ENCODE measurements at places on chromosomes 12 and 14.

GRCh38 chr14:70811578-70811977 is 2.3 kb upstream of the MAP3K9 start:
- no peak for DNase-seq
- H3K27me3 ChIP-seq: no peaks in the 10 kb centered on the region
- H3K4me3 ChIP-seq: no peak overlapping the region
- no peak overlapping the region for H3K27ac ChIP-seq

- DNase-seq: no peak
- H3K4me1 ChIP-seq: peaks cover 12% of the 10 kb centered on the region
- no peaks in the 10 kb centered on the region for H3K27me3 ChIP-seq
- no peak overlapping the region for H3K27ac ChIP-seq
- peaks cover 6% of the 10 kb centered on the region for H3K36me3 ChIP-seq
Observed at GRCh38 chr14:89406941-89407340, 10.1 kb downstream of the FOXN3 start.

- H3K36me3 ChIP-seq: no peaks in the 10 kb centered on the region
- no peak overlapping the region for H3K4me3 ChIP-seq
Observed at GRCh38 chr14:105030836-105031396, 10.0 kb upstream of the CDCA4 start.

DNA sequence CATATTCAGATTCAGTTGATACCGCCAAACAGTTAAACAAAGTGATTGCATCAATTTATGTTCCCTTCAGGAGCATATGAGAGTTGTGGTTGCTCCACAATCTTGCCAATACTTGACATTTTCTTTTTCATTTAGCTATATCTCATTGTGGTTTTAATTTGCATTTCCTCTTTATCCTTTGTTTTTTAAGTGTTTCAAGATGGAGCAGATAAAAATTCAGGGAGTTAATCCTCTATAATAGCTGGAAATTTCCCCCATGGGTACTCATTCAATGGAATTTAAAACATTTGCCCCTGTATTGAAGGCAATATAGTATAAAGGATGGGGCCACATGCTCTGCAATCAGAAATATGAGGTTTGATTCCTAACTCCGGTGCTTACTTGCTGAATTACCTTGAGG is 1.1 kb upstream of the EXD2 start:
- no peak for DNase-seq
- H3K27me3 ChIP-seq: no peaks in the 10 kb centered on the region
- H3K4me1 ChIP-seq: peaks cover 6% of the 10 kb centered on the region
- H3K36me3 ChIP-seq: no peaks in the 10 kb centered on the region

DNA sequence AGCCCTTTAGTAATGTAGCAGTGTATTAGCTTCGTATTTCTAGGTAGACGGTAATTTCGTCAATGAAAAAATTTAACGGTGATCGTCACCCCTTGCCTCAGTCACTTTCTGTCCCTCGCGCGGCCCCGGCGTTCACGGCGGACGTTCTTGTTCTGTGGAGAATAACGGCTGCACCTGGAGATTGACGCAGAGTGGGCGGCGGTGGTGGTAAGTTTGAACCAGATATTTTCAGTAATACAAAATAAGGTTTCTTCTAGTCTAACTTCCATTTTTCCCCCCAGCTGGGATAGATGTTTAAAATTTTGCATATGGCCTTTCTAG is 341 bp downstream of the ZNF10 start:
- no peaks in the 10 kb centered on the region for H3K27me3 ChIP-seq
- H3K4me1 ChIP-seq: no peaks in the 10 kb centered on the region
- DNase-seq: no peak
- H3K36me3 ChIP-seq: no peaks in the 10 kb centered on the region
- H3K27ac ChIP-seq: no peak overlapping the region

DNA sequence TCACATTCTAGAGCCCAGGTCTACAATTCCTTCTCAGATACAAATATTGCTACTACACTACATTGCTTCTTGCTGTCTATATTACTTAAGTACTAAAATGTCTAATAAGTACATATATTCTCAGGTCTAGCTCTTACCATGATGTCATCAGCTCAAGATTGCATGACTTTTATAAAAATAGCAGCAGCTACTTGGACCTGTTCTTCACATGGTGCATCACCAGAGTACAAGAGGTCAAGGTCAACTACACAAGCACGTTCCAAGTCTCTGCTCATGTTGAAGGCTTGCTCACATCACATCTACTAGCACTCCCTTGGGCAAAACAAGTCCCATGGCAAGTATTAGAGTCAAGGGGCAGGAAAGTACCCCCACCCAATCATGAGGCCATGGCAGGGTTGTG is 465.6 kb downstream of the MED13L start:
- H3K4me1 ChIP-seq: no peaks in the 10 kb centered on the region
- no peak overlapping the region for H3K27ac ChIP-seq
- H3K4me3 ChIP-seq: no peak overlapping the region
- H3K27me3 ChIP-seq: peaks cover 7% of the 10 kb centered on the region
- H3K36me3 ChIP-seq: no peaks in the 10 kb centered on the region
- DNase-seq: no peak

DNA sequence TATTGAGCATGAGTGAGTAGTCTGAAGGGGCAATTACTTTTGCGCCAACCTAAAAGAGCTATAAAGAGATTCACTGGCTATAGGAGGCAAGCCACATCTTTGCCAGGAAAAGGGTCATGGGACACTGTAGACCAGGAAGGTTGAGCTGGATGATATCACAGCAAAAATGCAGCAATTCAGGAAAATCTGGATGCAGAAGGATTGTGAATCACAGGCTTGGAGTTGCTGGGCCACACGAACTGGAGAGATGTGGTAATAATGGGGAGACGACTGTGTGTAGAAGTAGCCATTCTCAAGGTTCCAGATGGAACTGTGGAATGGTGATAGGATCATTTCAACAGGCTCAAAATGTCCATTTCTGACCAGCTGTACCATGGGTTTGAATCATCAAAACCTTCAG is 151.4 kb upstream of the DAAM1 start:
- no peak for DNase-seq
- no peaks in the 10 kb centered on the region for H3K36me3 ChIP-seq
- H3K27ac ChIP-seq: no peak overlapping the region
- no peaks in the 10 kb centered on the region for H3K4me1 ChIP-seq

DNA sequence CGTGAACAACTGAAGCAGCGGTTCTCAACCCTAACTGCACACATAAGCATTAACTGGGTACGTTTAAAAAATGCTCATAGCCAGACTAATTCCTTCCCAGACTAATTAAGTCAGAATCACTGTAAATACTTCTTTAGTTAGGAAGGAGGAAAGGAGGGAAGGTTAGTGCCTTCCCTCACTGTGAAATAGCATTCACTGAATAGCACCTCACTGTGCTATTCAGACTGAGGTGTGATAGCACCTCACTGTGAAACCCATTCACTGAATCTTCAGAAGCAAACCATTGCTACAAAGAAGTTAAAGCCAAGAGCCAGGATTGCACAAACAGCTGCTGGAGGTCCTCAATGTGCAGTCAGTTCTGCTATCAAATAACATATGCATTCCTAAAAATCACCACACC is 58.8 kb downstream of the RTN1 start:
- peaks cover 51% of the 10 kb centered on the region for H3K27me3 ChIP-seq
- H3K4me3 ChIP-seq: no peak overlapping the region

DNA sequence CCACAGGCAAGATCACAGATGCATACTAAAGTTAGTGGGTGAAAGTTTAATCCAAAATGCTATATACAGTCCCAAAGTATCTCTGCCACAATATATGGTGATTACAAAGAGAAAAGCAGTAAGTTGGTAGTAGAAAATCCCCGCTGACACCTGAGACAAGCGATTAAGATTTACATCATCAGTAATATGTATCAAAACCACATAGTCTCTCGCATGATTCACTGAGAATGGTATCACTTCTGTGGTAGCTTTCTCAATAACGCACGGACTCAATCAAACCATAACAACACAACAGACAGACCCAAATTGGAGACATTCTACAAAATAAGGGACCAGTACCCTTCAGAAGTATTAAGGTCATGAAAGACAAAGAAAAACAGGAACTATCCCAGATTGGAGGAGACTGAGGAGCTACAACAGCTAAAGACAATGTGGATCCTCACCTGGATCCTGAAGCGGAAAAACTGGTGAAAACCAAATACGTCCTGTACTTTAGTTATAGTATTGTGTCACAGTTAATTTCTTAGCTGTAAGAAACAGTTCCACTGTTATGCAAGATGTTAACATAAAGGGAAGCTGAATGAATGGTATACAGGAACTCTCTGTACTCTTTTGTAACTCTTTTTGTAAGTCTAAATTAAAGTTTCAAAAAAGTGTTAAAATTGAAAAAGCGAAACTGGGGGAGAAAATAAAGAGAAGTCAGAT is 51.0 kb downstream of the SPTLC2 start:
- no peak overlapping the region for H3K4me3 ChIP-seq
- no peaks in the 10 kb centered on the region for H3K36me3 ChIP-seq
- DNase-seq: no peak

GRCh38 chr12:7374423-7375144 is 69.4 kb downstream of the CD163L1 start:
- 0 out of 2 replicates have a peak, but pooled peaks cover 2% of the 10 kb centered on the region for H3K4me1 ChIP-seq
- no peak overlapping the region for H3K4me3 ChIP-seq
- H3K36me3 ChIP-seq: no peaks in the 10 kb centered on the region
- DNase-seq: peak; percentile 47
- H3K27me3 ChIP-seq: no peaks in the 10 kb centered on the region
- H3K27ac ChIP-seq: no peak overlapping the region

DNA sequence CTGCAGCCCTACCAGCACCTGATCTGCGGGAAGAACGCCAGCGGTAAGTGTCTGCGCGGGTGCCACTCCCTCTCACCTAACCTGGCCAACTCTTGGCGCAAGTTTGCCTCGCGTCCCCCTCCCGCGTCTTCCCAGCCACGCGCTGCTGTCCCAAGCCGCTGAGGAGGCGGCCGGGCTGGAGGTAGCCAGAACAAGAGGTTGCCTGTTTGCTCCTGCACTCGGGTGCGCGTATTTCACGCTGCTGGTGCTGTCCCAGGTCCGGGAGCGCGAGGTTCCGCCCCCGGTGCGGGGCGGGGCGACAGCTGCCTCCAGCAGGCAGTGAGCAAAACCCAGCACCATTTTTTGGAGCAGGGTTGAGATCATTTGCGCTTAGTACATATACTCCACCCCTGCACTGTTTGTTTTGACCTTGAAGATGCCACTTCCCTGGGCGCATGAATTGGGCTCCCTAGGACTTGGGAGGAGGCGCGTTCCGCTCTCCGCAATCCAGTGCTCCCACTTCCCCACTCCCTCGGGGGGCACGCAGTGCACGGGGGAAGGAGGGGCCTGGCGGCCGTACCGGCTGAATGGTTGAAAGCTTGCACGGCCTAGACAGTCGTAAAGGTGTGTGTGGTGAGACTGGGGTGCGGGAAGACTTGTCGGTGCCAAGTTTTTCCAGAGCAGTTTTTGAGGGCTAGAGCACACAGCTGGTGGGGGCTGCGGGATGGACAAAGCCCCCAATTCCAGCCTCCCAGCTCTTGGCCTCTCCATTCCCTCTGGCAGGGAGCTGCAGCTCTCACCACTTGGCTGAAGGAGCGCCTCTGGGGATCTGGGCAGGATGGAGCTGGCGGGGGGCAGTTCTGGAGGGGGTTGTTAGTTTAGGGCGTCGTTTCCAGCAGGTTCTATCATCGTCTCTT is 226.9 kb upstream of the CRY1 start:
- H3K4me1 ChIP-seq: peaks cover 36% of the 10 kb centered on the region
- H3K4me3 ChIP-seq: peak overlapping the region; percentile 66
- no peaks in the 10 kb centered on the region for H3K36me3 ChIP-seq
- DNase-seq: no peak
- peaks cover 2% of the 10 kb centered on the region for H3K27me3 ChIP-seq

GRCh38 chr12:25712169-25712568 is 159.1 kb upstream of the LMNTD1 start:
- no peaks in the 10 kb centered on the region for H3K4me1 ChIP-seq
- no peaks in the 10 kb centered on the region for H3K27me3 ChIP-seq

DNA sequence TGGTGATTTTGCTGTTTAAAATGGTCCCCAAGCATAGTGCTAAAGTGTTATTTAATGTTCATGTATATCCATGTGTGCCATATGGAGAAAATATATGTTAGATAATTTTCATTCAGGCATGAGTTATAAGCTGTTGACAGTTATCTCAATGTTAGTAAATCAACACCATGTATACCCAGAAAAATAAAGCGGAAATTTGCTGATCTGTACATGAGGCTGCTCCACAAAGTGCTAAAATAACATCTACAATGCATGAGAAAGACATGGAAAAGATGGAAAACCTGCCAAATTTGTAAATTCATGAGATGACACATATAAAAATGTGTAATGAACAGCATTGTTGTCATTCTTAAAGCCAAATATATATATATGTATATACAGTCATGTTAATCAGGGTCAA is 1199.2 kb downstream of the FSCB start:
- H3K27ac ChIP-seq: no peak overlapping the region
- H3K36me3 ChIP-seq: no peaks in the 10 kb centered on the region
- H3K4me1 ChIP-seq: no peaks in the 10 kb centered on the region
- H3K27me3 ChIP-seq: no peaks in the 10 kb centered on the region
- no peak for DNase-seq
- H3K4me3 ChIP-seq: no peak overlapping the region

DNA sequence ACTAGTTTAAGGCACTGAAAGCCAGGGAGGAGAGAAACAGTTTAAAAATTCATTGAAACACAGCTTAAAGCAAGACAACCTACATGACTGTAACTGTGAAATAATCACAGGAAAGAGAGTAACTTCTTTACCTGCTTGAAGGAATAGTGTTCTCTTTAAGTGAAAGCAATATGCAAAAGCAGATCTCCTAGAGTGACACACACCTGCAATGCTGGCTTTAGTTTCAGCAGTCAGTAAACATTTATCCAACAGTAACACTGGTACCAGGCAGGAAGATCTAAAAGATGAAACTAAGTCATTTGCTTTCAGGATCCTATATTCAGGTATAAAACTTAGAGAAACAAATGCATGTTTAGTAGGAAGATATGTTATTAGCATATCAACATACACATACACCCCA is 85.3 kb upstream of the PPM1H start:
- H3K4me1 ChIP-seq: no peaks in the 10 kb centered on the region
- H3K4me3 ChIP-seq: no peak overlapping the region
- H3K27me3 ChIP-seq: no peaks in the 10 kb centered on the region
- DNase-seq: no peak
- no peak overlapping the region for H3K27ac ChIP-seq

GRCh38 chr14:99118946-99119345 is 153.1 kb downstream of the BCL11B start:
- no peaks in the 10 kb centered on the region for H3K36me3 ChIP-seq
- H3K27me3 ChIP-seq: peaks cover 23% of the 10 kb centered on the region
- no peak overlapping the region for H3K27ac ChIP-seq
- no peak overlapping the region for H3K4me3 ChIP-seq
- DNase-seq: no peak
- H3K4me1 ChIP-seq: no peaks in the 10 kb centered on the region

GRCh38 chr12:34294137-34294536 is 271.8 kb downstream of the ALG10 start:
- H3K27me3 ChIP-seq: no peaks in the 10 kb centered on the region
- H3K27ac ChIP-seq: no peak overlapping the region
- no peak overlapping the region for H3K4me3 ChIP-seq
- no peak for DNase-seq
- H3K4me1 ChIP-seq: no peaks in the 10 kb centered on the region

DNA sequence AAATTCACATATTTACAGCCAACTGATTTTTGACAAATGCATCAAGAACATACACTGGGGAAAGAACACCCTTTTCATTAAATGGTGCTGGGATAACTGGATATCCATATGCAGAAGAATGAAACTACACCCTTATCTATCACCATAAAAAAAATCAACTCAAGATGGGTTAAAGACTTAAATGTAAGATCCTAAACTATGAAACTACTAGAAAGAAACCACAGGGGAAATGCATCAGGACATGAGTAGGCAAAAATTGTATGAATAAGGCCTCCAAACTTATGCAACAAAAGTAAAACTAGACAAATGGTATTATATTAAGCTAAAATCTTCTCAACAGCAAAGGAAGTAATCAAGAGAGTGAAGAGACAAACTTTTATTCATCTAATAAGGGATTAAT is 242.6 kb downstream of the CPNE8 start:
- no peaks in the 10 kb centered on the region for H3K27me3 ChIP-seq
- no peaks in the 10 kb centered on the region for H3K4me1 ChIP-seq
- H3K27ac ChIP-seq: no peak overlapping the region
- no peak overlapping the region for H3K4me3 ChIP-seq
- DNase-seq: no peak
- no peaks in the 10 kb centered on the region for H3K36me3 ChIP-seq
